ENCODE measurements at places on chromosomes 12 and 14. TPM values are rescaled to one million over a fixed set of nuclear protein-coding genes. Genes with fewer than 3 reads are reported as not detected.
A peak's percentile ranks its signal among the peaks of the same experiment; 100 is the strongest.

- no peak for DNase-seq
- no peak overlapping the region for H3K27ac ChIP-seq
- H3K36me3 ChIP-seq = no peaks in the 10 kb centered on the region
Observed at GRCh38 chr12:65420941-65421340, 142.5 kb downstream of the MSRB3 start.

TMEM119 gene
- total RNA-seq = 0.12 TPM

DDX55 gene
- total RNA-seq = 56.7 TPM

DNA sequence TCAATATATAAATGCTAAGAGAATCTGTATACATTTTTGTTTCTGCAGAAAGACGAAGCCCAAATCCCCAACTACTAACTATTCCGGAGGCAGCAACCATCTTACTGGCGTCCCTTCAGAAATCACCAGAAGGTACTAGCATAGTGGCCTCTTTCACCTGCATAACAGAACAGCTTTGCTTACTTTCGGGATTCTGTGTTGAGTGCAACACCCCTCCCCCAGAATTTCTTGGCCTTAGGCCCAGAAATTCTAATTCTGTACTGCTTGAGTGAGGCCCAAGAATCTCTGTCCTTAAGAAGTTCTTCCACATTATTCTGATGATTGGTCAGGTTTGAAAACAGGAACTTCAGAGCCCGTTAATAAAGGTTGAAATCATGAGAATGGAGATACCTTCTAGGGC lies 2.9 kb downstream of the SPX start:
- H3K27ac ChIP-seq = no peak overlapping the region
- peaks cover 34% of the 10 kb centered on the region for H3K27me3 ChIP-seq
- no peak overlapping the region for H3K4me3 ChIP-seq
- peaks cover 2% of the 10 kb centered on the region for H3K4me1 ChIP-seq
- DNase-seq = no peak

- H3K27ac ChIP-seq = no peak overlapping the region
- H3K27me3 ChIP-seq = peaks cover 21% of the 10 kb centered on the region
- no peak for DNase-seq
- H3K4me3 ChIP-seq = no peak overlapping the region
- H3K36me3 ChIP-seq = no peaks in the 10 kb centered on the region
- H3K4me1 ChIP-seq = no peaks in the 10 kb centered on the region
Observed at GRCh38 chr14:104596927-104597351, 7.6 kb downstream of the TMEM179 start.

DNA sequence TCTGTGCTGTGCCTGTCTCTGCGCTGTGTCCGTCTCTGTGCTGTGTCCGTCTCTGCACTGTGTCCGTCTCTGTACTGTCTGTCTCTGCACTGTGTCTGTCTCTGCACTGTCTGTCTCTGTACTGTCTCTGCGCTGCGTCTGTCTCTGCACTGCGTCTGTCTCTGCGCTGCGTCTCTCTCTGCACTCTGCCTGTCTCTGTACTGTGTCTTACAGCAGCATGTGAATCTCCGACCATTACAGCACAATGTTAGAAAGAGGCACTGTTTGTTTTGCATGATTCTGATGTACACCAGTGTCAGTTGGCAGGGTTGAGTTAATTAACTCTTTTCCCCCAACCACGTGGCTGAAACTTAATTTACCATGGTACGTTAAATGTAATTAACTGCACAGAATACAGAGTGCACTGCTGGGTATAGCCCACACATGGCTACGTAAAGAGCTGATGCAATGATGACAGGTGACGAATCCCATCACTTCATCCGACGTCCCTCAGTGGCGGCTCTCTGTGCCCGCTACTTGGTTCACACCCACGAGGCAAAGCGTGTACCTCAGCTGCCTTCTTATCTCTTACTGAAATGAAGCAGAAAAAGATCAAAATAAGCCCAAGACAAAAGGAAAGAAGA lies 127.7 kb upstream of the SFSWAP start:
- no peak overlapping the region for H3K4me3 ChIP-seq
- peaks cover 4% of the 10 kb centered on the region for H3K27me3 ChIP-seq
- H3K27ac ChIP-seq = no peak overlapping the region
- no peak for DNase-seq
- no peaks in the 10 kb centered on the region for H3K4me1 ChIP-seq

- no peaks in the 10 kb centered on the region for H3K36me3 ChIP-seq
- H3K4me1 ChIP-seq = no peaks in the 10 kb centered on the region
- no peak for DNase-seq
- H3K27ac ChIP-seq = no peak overlapping the region
- no peak overlapping the region for H3K4me3 ChIP-seq
Observed at GRCh38 chr12:44428825-44429224, 447.3 kb downstream of the NELL2 start.

GRIP1 gene
- 3.4 TPM for total RNA-seq

- no peak overlapping the region for H3K4me3 ChIP-seq
- DNase-seq = no peak
- no peaks in the 10 kb centered on the region for H3K27me3 ChIP-seq
- H3K4me1 ChIP-seq = peaks cover 8% of the 10 kb centered on the region
- no peak overlapping the region for H3K27ac ChIP-seq
- no peaks in the 10 kb centered on the region for H3K36me3 ChIP-seq
Observed at GRCh38 chr12:64550755-64551154, 59.5 kb upstream of the RASSF3 start.

CFAP73 gene
- total RNA-seq = 0.16 TPM

DNA sequence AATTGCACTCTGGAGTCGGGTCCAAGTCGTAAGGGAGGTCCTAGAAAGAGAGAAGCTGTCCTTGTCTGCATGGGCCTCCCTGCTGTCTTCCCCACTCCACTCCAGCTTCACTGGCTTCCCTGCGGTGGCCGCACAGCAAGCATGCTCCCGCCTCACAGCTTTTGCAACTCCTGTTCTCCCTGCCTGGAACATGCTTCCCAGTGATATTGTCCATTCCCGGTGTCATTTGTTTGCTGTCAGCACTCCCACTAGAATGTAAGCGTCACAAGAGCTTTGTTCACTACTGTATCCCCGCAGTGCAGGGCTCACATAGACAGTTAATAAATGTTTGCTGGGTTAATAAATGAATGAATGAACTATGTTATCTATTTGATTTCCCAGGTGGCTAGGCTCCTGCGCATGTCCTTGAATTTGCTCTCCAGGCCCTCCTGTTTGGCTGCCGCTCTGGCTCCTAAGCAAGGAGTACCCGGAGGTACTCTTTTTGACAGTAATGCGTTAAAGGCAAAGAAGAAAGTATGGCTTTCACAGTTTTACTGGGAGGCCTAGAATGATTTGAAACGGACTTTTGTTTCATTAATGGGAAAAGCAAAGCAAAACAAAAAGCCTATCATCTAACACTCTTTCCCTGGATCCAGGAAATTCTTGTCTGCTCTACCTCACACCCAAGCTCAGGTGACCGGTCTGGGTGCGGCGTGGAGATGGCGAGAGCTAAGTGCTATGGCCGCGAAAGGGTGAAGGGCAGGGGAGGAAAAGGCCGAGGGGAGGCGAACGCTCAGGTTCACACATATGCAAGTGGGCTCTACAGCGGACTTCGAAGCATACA lies 6.2 kb upstream of the SLC7A7 start:
- H3K27ac ChIP-seq = no peak overlapping the region
- peaks cover 26% of the 10 kb centered on the region for H3K27me3 ChIP-seq
- H3K4me3 ChIP-seq = no peak overlapping the region
- H3K4me1 ChIP-seq = peaks cover 22% of the 10 kb centered on the region

DNA sequence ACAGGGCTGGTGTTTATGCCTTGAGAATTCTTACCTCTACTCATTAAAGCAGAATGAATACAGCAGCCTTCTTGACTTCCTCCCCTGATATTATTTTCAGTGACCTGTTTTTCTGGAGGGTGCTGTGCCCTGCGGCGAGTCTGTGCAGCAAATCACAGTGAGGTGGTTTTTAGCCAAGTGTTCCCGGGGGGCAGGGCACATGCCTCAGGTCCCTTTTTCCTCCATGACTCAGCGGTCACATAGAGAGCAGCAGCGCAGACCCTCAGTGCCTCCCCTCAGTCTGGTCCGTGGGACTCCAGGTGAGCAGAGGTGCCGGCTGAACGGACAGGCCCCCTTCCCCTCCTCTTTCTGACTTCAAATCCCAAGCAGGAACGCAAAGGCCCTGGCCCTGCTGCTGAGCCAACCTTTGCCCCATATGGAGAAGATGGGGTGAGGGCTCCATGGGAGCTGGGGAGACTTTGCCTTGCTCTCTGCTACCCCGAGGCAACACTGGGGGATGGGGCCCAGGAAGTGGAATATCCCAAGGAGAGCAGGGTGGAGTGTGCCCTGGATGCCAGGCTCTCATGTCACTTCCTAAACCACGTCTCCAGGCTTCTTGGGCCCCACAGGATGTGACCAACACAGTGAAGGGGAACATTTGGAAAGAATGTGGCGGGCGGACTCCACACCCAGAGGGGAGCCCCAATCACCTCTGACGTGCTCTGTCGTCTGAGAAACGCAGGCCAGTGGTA lies 90.0 kb downstream of the DHRS2 start:
- no peak overlapping the region for H3K4me3 ChIP-seq
- no peak for DNase-seq
- no peaks in the 10 kb centered on the region for H3K27me3 ChIP-seq
- H3K4me1 ChIP-seq = no peaks in the 10 kb centered on the region

DNA sequence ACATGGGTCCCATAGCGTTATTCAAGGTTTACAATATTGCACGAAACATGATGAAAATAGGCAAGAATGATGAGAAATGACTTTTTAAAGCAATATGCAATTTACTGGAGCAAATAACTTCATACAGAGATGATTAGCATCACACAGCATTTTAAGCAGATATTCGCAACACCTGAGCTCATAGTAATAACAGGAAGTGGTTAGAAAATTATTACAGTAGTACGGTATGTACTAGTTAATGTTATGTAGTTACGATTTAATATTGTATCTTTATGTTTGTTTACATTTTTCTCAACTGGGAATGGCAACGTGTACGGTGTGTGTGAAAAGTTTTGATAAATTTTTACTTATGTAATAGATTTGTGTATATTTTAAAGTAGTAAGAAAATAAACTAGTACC lies 102.6 kb downstream of the OSBPL8 start:
- no peaks in the 10 kb centered on the region for H3K27me3 ChIP-seq
- peaks cover 8% of the 10 kb centered on the region for H3K36me3 ChIP-seq
- H3K4me1 ChIP-seq = peaks cover 21% of the 10 kb centered on the region
- DNase-seq = no peak

ZDHHC22 gene
- not detected for total RNA-seq

GRCh38 chr14:46574221-46574977 lies 77.2 kb downstream of the RPL10L start:
- no peaks in the 10 kb centered on the region for H3K4me1 ChIP-seq
- H3K27ac ChIP-seq = no peak overlapping the region
- H3K27me3 ChIP-seq = no peaks in the 10 kb centered on the region
- H3K36me3 ChIP-seq = no peaks in the 10 kb centered on the region

DNA sequence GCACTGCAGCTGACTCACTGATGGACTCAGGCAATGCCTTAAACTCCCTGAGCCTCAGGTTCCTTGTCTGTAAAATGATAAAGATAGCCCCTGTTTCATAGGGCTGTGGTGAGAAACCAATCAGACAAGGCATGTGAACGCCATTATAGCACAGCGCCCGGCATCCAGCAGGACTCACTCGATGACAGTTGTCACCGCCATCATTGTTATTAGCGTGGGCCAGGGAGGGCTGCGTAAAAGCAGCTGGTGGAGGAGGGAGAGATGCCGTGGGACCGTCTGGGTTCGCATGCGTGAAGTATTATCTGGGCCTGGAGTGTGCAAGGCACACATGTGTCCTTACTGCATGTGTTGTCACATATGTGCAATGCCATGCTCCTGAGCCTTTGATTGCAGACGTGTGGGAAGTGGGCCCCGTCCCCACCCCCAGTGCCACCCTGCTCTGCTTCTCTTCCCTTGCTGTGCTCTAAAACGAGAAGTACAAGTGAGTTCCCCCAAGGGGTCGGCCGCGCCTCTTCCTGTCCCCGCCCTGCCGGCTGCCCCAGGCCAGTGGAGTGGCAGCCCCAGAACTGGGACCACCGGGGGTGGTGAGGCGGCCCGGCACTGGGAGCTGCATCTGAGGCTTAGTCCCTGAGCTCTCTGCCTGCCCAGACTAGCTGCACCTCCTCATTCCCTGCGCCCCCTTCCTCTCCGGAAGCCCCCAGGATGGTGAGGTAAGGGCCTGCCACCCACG lies at the start of gene PTPN6:
Gene PTPN6, plus strand, starts transcription at position 546 of the 730 bp plus-strand sequence. Its CDS starts 157 bp downstream, at position 703.
- H3K36me3 ChIP-seq = peaks cover 46% of the 10 kb centered on the region
- H3K4me3 ChIP-seq = peak within 1 kb of the TSS; percentile 100
- peak; percentile 79 for DNase-seq
- peak within 1 kb of the TSS; percentile 93 for H3K27ac ChIP-seq
- H3K4me1 ChIP-seq = peaks cover 66% of the 10 kb centered on the region

GRCh38 chr12:65121049-65121955 lies at the start of gene WIF1:
Gene WIF1 (minus strand): TSS chr12:65121305. CDS start chr12:65121191, 114 bp downstream.
- H3K27ac ChIP-seq = no peak within 1 kb of the TSS
- no peaks in the 10 kb centered on the region for H3K36me3 ChIP-seq
- peak; percentile 48 for DNase-seq
- peaks cover 62% of the 10 kb centered on the region for H3K27me3 ChIP-seq
- H3K4me1 ChIP-seq = peaks cover 4% of the 10 kb centered on the region
- H3K4me3 ChIP-seq = peak within 1 kb of the TSS; percentile 42

DNA sequence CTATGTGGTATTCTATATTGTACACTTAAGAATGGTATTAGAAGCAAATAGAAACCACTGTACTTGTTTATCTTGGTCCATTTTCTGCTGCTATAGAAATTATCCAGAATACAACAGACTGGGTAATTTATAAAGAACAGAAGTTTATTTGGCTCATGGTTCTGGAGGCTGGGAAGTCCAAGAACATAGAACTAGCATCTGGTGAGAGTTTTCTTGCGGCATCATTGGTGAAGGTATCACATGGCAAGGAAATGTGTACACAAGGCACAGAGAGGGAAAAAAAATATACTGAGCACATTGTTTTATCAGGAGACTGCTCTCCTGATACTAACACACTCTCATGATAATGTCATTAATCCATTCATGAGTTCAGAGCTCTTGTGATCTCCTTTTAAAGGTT lies 130.3 kb upstream of the STXBP6 start:
- H3K4me1 ChIP-seq = no peaks in the 10 kb centered on the region
- DNase-seq = no peak
- no peak overlapping the region for H3K4me3 ChIP-seq
- no peaks in the 10 kb centered on the region for H3K36me3 ChIP-seq

GRCh38 chr12:82873309-82873708 lies 186.6 kb downstream of the TMTC2 start:
- no peaks in the 10 kb centered on the region for H3K27me3 ChIP-seq
- no peaks in the 10 kb centered on the region for H3K36me3 ChIP-seq
- H3K4me1 ChIP-seq = no peaks in the 10 kb centered on the region
- DNase-seq = no peak

B3GNT4 gene
- total RNA-seq = 0.92 TPM

RNASE7 gene
- not detected for total RNA-seq

FAM186B gene
- total RNA-seq = 0.14 TPM

Data from activated naive CD8-positive, alpha-beta T cell treated with anti-CD3 and anti-CD28 coated beads for 36 hours (primary cell).